NCI-H526 treated with DMSO at 0.1 percent for 48 hours (cell line): ENCODE measurements at places on chromosomes 4 and X.

- no peak for DNase-seq
Observed at GRCh38 chrX:47313056-47313455, 57.3 kb upstream of the ZNF157 start.

DNA sequence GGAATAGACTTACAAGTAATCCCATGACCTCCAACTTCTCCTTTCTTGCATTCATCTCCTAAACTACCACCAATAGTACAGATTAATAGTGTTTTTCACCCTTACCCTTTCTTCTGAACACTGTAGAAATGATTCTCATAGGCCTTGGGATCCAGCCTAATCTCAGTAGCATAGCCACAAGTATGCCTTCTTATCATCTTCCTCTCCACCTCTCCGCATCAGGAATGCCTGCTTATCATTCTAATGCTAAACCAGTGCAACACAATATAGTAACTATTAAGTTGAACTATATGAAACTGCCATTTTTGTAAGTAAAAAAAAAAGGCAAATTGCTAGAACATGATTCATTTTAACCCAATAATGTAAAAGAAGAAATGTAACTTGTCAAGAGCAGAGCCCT is 79.5 kb upstream of the IL2 start:
- DNase-seq = no peak

GRCh38 chr4:33722800-33723516 is 2521.4 kb downstream of the ARAP2 start:
- DNase-seq = peak; percentile 14

- no peak for DNase-seq
Observed at GRCh38 chrX:16558489-16558888, 91.5 kb upstream of the S100G start.

DNA sequence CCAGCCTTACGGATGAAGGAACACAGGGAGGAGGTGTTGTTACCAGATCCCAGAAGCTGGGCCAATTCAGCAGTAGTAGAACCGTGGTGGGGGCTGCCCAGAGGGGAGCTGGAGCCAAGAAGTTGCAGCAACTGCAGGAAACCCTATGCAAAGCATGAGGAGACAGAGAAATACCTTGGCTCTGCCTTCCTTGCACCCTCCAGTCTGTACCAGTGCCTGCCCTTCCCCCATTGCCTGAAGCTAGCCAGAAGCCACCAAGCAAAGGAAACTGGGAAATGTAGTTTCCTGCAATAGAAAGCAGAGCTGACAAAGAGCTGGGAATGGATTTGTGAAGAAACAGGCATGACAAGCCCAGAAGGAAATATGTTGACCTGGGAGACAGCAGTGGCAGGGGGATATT is 108.7 kb upstream of the FUNDC1 start:
- DNase-seq = no peak

GRCh38 chr4:181645489-181645888 is 597.7 kb upstream of the TENM3 start:
- no peak for DNase-seq

DNA sequence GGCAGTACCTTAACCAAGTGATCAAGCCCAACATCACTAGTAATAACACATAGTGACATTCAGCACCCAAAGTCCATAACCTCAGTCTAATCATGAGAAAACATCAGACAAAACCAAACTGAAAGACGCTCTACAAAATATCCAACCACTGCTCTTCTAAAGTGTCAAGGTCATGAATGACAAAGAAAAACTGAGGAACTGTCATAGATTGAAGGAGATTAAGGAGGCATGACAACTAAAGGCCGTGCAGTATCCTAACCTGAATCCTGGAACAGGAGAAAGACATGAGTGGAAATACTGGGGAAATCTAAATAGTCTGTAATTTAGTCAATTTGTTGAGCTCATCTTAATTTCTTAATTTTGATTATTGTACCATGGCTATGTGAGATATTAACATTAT is 38.2 kb upstream of the EXOC1L start:
- DNase-seq = no peak

DNA sequence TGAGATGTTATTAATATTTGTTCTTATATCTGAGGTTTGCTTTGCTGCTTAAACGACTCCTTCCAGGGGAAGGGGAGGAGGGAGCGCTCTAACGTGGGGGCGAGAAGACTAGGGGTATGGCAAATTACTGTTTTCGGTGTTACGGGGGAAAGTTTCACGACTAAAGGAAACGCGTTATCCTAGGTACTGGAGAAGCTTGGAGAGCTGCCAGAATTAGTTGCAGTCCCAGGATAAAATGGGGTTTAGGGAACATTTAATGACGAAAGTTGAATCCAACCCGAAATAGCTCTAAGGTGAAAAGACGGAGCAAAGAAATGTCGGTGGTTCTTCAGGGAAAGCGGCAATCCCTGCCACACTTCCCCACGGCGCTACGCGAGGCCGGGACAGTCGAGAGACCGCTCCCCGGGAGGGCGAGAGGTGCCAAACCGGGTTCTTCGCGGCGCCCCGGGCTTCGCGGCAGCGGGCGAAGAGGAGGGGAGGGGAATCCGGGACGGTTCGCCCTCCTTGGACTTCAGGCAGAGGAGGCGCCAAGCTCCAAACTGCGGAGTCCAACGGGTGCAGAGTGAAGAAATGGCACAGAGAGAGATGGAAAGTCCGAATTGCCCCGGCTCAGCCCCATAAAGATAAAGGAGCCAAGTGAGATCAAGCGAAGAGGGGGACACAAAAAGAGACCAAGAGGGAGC is 724 bp downstream of the THOC2 start:
- DNase-seq = no peak

GRCh38 chr4:139958739-139959098 is 195.3 kb downstream of the MAML3 start:
- DNase-seq = no peak

GRCh38 chrX:150575419-150575814 is 7.0 kb downstream of the MTM1 start:
- no peak for DNase-seq

GRCh38 chr4:185903205-185903604 is 91.2 kb upstream of the SORBS2 start:
- DNase-seq = no peak

- DNase-seq = no peak
Observed at GRCh38 chr4:54282837-54283236, 53.7 kb downstream of the PDGFRA start.

DNA sequence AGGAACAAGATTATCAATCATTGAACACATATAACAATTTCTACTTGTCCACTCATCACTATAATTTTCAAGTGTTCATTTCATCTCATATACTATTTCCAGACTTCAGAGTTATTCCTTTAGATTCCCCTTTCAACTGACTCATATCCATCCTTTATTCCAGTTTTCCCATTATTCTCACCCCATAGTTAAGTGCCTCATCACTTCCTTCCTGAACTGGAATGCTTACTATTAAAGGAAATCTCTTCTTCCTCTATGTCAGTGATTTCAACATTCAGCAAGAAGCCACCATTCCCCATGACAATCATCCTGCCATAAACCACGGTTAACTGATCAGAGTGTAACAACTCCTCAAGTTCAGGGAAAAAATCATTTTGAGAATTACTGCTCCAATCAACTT is 198.9 kb downstream of the FBXO8 start:
- DNase-seq = no peak

GRCh38 chr4:123474817-123475216 is 78.2 kb downstream of the SPRY1 start:
- DNase-seq = no peak

- no peak for DNase-seq
Observed at GRCh38 chrX:44693255-44693654, 150.6 kb upstream of the DUSP21 start.

GRCh38 chrX:5490786-5491563 is 737.7 kb downstream of the NLGN4X start:
- DNase-seq = no peak
